ENCODE measurements at places on chromosomes 7 and 10. TPM values are rescaled to one million over a fixed set of nuclear protein-coding genes. Genes with fewer than 3 reads are reported as not detected.

Gene DLD
- total RNA-seq: 8.7 TPM

Gene MKI67
- total RNA-seq: 15.0 TPM

- no peak for DNase-seq
Observed at GRCh38 chr10:23834091-23834490, 374.8 kb upstream of the KIAA1217 start.

DNA sequence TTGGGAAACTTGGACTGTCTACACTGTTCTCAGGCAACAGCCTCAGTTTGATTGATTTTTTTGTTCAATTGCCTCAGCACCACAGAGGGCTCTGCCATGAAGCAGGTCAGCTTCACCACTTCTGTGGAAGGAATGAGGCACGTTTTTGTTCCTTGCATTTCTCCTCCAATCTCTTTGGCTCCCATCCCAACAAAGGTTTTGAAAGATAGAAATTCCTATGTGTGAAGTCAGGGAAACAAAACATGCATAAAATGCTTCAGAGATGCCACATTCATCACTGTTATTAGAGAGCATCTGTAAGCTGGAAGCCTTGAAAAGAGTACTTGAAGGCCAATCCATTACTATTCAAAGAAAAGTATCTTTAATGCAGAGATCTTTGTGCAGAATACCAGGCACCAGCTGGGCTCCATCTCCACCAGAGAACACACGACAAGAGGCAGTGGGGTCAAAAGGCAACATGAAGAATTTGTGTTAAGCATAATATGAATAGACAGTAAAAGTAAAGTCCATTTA, 249.1 kb upstream of the LYZL1 start:
- DNase-seq: peak; percentile 5

GRCh38 chr10:93701866-93702209, 554 bp downstream of the FRA10AC1 start:
- DNase-seq: no peak

DNA sequence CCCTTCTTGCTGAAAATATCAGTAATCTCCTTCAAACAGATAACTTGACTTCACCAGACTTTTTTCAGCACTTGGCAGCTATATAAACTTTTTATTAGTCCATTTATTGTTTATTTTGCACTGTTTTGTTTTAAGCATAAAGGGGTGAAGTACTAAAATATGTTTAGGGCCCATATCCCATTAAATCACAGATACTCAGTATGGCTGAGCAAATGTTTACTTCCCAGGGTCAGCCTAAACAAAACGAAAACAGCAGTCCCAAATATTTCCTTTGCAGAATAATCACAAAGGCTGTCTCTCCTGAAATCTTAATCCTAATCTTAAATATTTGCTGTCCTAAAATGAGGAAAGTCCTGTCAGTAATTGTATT, 649.6 kb downstream of the TNS3 start:
- no peak for DNase-seq

Data from MG63 (cell line).